HuH-7 (cell line): ENCODE measurements at places on chromosomes 2 and 18.

DNA sequence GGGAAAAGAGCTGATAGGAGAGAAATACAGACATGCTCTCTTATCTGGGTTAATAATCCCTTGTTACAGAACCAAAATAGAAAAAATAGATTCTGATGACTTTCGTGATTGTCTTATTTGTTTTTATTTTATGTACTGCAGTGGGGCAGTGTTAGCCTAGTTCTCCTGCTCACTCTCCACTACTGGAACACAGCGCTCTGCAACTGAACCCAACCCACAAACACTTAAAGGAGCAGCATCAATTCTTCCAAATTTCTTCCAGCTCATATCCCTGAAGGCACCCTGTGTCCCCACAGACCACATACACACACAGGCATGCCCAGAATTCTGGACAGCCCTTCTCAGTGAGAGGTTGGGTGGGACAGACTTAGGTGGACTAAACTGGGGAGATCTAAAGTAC lies 160.6 kb downstream of the SS18 start:
- no peak for DNase-seq

DNA sequence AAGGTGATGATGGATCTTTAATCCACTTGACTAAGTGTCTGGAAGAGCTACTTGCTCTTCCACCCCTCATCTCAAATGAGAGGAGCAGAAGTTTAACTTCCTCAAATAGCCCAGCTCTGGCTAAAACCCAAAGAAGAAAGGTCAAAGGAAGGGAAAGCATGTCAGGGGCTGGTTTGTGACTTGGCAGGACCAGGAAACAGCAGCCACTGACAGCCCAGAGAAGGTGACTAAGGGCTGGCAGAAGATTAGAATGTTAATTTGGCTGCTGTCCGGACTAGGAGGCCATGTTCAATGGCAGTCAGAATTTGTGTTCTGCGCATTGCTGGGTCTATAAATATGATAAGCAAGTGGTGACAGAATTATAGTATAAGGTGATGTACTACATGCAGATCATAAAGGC lies 386.2 kb downstream of the SETBP1 start:
- no peak for DNase-seq

DNA sequence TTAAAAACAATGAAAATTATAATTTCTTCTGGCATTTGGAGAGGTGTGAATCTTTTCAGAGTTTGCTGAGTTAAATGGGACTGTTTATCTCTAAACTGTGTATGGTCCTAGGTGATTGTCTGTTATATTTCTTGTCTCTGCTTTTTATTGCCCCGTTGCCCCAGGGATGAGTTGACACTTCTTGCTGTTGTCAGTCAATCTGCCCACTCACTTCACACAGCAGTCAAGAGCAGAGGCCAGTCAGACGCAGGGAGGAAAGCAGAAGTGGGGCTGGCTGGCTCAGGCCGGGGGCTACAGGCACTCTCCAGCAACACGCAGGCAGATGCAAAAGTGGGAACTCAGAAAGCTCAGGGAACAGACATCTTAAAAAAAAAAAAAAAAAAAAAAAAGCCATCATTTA lies 365.2 kb downstream of the CLIP4 start:
- DNase-seq: no peak

GRCh38 chr2:7825591-7826312 lies 856.1 kb upstream of the ID2 start:
- no peak for DNase-seq

GRCh38 chr2:27038631-27039339 lies 6.0 kb downstream of the TMEM214 start:
- no peak for DNase-seq
